ENCODE measurements at places on chromosomes 2 and 18.

GRCh38 chr2:112493858-112494648, 12.1 kb downstream of the TTL start:
- no peak for DNase-seq

- no peak for DNase-seq
Observed at GRCh38 chr2:170145675-170146432, 32.1 kb upstream of the MYO3B start.

DNA sequence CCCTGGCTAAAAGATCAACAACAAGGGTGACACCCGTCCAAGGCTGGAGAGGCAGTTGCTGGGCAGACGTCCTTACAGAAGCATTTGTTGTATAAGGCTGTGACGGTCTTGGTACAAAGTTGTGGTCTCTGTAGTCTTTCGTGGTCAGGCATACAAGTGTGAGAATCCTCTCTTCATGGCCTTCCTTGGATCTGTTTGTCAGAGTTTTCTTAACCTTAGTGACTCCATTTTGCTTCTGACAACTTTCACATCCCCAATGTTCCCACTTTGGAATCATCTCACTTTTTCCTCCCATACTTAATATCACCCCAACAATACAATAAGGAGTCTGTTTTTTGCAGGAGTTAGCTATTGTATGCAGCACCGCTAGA, 72.7 kb upstream of the ZCCHC2 start:
- DNase-seq = no peak

- DNase-seq = no peak
Observed at GRCh38 chr2:187552381-187552780, 1.9 kb downstream of the TFPI start.

DNA sequence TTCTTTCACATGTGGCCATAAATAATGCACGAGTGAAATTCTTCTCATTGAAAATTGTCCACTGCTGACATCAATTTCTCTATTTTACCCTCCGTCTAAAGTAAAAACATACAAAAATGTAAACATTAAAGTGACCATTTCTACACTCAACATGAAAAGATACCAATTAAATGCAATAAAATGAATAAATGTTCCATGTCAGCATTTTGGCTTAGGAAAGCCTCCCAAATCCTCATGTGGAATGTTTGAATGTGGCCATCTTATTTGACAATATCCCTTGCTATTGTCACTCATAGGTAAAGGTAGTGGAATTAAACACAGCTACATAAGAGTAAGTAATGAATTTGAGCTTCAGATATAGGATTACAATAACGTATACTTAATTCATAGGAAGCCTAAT, 60.8 kb downstream of the ZNF521 start:
- no peak for DNase-seq

DNA sequence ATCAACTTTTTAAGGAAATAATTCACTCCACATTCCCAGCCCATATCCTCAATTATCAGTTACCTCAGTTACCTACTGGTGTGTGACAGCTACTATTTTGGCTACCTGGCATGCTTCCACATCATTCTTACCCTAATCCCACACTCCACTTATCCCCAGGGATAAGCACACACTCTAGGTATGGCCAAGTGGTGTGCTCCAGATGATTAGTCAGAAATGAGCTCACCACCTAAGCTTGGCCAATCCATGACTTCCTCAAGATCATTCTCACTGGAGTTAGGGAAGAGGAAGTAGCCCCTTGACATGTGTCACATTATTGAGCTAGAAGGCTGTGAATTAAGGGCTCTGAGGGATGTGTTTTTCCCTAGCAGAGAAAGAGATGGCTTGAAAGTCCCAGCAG, 20.9 kb upstream of the SMAD4 start:
- DNase-seq = no peak

DNA sequence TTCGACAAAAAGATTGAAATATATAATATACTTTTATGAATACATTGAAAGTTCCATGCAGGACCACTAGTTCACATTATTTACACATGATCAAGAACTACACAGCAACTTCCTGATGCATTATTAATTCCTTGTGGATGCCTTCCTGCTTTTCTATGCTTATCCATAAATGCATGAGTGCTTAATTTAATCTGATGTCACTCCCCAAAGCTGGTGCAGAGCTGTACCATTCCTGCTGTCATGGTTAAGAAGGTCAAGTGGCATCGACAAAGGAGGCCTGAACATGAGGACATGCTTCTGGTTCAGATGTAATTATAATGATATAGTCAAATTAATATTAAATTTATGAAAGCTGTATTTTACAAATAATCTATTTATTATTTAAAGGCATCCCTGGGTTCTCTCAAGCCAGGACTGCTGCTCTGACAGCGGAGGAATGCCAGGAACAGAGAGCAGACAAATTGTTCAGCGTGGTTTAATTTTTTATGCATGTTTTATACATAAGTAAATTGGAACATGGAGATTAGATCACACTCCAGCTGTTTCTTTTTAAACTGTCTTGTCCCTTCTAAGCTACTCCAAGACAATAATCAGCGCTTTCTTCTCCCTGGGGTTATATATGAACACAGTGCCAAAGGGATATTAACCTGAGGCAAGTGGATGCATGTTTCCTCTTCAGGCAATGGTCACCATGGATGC, 307.3 kb upstream of the CNTNAP5 start:
- DNase-seq = no peak

GRCh38 chr18:77397617-77398016, 148.0 kb downstream of the GALR1 start:
- no peak for DNase-seq

DNA sequence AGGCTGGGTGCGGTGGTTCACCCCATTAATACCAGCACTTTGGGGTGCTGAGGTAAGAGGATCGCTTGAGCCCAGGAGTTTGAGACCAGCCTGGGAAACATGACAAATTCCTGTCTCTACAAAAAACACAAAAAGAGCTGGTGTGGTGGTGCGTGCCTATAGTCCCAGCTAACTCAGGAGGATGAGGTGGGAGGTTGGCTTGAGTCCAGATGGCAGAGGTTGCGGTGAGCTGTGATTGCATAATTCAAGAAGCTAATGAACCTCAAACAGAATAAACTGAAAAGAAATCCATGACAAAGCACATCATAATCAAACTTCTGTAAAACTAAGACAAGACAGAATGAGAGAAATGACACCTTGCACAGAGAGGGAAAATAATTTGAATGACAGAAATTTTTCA, 54.8 kb downstream of the SEMA4F start:
- no peak for DNase-seq

GRCh38 chr2:220835583-220835982, 736.5 kb downstream of the EPHA4 start:
- no peak for DNase-seq

- no peak for DNase-seq
Observed at GRCh38 chr2:106363791-106364190, 104.4 kb downstream of the RGPD3 start.

- no peak for DNase-seq
Observed at GRCh38 chr18:25710981-25711380, 359.0 kb upstream of the ZNF521 start.
